CD4-positive, alpha-beta T cell treated with Interleukin-17A for 1 hour (primary cell): ENCODE measurements at places on chromosomes 1 and 21.

- no peak for DNase-seq
Observed at GRCh38 chr1:159829822-159830465, 3.3 kb downstream of the SLAMF8 start.

DNA sequence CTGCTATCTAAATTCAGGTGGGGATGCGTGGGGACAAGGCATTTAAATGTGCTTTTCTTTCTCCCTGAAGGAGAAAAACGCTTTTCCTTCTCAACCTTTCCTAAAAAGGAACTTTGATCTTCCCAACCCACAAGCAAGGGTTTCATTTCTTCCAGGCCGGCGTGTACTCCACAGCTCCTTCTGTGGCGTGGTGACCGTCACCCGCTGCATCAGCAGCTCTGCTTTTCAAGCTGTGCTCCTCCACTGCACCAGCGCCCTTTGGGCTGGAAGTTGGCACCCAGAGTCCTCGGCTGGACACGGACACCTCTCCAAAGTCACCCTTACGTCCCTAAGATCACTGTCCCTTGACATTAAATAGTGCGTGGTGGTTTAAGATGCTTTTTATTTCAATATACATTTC is 54.3 kb downstream of the PEX14 start:
- DNase-seq: no peak

DNA sequence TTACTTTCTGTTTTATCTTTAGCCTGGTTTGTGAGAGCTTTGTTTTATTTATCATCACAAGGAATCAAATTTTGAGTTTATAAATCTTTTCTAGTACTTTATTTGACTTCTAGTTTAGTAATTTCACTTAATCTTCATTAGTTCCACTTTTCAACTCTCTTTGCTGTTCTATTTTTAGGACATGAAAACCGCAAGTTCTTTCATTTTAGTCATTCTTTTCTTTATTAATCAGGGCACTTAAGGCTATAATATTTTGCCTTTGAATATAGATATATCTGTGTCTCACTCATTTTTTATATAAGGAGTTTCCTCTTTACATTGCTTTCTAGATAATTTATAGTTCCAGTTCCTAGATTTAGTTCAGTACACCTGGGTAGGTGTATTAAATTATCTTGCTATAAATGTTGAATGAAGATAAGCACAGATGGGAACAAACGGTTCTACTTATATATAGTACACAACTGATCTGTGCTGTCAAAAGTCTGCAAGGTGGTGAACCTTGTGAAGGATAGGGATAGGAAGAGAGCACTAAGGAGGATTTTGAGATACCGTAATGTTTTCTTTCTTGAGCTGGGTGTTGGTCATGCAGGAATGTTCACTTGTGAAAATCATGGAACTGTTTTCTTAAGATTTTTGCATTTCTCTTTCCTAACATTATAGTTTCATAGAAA is 402.3 kb downstream of the RYR2 start:
- no peak for DNase-seq

DNA sequence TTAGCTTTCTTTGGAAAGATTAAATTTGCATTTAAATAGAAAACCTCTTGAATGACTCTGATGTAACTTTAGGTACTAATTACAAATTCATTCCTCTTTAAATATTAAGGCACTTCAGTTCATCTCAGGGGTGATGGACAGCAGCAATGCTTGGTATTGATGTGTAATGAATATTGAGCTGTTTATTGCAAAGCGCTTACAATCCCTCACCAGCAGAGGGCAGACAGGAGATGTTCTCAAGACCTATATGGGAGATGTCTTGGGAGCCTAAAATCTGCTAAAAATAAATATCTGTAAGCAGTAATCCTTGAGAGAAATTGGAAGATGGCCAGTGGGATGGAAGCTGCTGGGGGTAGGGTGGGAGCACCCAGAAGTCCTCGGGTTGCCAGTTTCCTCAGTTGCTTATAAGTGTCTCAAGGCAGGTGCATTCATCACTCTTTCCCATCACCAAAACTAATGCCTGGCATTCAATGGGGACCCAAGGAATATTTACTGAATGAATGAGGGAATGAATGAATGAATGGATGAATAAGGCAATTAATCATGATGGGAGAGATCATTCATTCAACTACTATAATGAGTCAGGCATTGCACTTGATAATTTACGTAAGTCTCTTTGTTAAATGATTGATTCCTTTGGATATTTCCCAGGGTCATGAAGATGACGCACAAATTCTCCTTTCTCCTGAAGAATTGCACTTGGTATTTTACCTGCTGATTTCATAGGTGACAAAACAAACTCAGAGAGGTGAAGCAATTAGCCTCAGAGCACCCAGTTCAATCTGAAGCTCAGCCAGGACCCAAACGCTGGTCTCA is 2.3 kb downstream of the KLHDC8A start:
- peak; percentile 69 for DNase-seq

DNA sequence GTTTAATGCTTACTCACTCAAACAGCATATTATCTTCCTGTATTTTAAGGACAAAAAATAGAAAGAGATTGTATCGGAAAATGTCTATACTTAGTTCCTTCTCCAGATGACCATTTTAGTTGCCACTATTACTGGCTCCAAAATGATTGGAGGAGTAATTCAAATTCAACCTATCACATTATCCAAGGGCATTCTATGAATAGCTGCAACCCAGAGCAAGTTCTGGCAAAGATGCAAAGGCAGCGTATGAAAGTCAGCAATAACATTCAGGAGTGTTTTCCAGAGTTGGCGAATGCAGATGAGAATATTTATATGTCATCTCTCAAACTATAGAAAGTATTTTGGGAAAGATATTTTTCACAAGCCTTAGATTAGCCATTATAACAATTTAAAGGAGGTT is 389.8 kb upstream of the ADGRL2 start:
- DNase-seq: no peak

DNA sequence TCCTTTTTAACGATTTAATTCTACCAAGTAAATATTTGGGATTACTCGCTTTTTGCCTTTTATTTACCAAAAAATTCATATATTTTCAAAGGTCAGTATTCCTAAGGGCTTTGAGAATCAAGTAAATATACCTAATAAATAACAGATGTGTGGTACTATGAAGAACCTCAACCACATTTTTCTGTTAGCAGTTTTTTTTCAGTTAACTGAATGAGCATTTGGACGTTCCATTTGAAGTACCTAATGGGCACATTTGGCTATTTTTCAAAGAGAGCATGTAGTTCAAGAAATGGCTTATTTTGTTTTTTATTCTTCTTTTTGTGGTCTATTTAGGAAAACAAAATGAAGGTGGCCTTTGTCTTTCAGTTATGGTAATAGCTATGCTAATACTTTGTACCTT is 253.0 kb downstream of the GPR52 start:
- DNase-seq: no peak

- no peak for DNase-seq
Observed at GRCh38 chr1:223873044-223873443, 27.3 kb upstream of the TP53BP2 start.

DNA sequence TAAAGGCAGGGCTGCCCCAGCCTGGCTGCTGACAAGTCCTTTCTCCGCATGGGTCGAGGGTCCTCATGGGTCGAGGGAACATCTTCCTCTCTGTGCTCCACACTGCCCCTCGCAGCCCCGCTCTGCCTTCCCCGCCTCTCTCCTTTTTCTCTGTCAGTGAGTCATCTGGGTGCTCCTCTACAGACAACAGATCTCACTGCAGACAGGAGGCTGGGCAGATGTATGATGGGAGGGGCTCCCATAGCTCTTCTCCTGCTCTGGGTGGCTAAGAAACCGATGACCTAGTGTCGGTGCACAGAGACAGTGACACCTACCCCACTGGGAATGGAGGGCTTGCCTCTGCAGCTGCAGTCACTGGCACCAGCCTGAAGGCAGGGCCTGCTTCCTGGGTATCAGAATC is 5.5 kb downstream of the KCNA10 start:
- no peak for DNase-seq

DNA sequence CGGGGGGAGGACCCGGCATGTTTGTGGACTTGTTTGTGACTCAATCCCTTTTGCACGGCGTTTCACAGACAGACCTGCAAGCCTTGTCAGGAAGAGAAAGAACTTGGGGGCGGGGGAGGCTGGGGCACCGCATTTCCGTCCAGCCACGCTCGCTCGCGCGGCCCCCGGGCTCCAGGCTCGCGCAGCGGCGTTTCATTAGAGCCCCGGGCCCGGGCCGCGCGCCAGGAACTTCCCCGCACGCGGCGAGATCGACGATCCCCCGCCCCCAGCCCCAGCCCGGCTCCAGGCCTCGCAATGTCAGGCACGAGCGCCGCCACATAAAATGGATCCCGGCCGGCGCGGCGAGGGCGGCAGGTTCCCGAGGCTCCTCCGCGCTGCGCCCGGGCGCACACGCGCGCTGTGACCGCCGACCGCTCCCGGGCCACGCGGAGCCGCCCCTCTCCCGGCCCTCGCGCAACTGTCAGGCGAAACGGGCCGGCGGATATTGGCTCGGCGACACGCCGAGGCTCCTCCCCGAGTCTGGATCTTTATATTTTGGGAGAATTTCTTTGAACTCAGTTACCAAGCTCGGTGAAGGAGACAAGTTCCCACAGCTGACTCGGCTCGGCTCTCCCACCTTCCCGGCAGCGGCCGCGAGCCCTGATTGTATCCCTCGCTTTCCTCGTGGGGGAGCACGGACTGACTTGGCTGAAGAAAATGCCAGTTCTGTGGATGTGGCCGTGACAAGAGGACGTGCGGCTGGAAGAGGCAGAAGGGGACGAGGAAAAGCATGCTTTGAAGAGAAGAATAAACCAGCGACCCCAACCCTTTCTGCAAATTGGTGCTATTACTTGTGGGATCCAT is at the start of gene KIF26B:
TSS of gene KIF26B (plus strand) at position 557 of the 843 bp plus-strand sequence. CDS start 440 bp downstream, outside the sequence.
- DNase-seq: no peak
